NCI-H1092 (cell line): ENCODE measurements at places on chromosomes 16 and 17.

GRCh38 chr17:67082107-67082506 is 37.8 kb downstream of the CACNG1 start:
- DNase-seq = no peak

- no peak for DNase-seq
Measured at GRCh38 chr17:7475764-7476422, 3.5 kb downstream of the ZBTB4 start.

DNA sequence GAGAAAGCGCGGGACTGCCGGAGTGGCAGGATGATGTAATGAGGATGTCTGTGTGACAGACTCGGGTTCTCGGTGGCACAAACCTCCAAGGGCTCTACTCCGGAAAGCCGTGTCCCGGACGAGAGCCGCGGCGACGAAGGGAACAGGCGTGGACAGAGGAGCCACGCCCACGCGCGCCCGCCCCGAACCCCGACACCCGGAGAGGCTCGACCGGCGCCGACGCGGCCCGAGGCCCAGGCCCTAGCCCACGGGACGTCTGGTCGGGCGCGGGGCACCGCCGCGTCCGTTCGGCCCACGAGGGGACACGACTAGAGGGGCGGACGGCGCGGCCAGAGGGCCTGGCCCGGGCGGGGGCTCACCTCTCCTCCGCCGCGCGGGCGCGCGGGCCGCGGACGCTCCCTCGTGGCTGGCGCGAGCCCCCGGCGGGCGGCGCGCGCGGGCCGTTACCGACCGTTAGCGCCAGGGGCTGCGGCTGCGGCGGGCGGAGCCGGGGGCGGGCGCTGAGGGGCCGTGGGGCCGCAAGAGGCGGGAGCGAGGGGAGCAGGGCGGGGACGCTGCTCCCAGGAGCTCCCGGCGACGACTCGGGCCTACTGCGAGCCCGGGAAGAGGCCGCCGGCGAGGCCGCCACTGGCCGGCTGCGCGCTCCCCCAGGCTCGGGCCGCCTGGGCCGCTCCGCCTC is 2.1 kb upstream of the IRX5 start:
- DNase-seq = peak; percentile 40

DNA sequence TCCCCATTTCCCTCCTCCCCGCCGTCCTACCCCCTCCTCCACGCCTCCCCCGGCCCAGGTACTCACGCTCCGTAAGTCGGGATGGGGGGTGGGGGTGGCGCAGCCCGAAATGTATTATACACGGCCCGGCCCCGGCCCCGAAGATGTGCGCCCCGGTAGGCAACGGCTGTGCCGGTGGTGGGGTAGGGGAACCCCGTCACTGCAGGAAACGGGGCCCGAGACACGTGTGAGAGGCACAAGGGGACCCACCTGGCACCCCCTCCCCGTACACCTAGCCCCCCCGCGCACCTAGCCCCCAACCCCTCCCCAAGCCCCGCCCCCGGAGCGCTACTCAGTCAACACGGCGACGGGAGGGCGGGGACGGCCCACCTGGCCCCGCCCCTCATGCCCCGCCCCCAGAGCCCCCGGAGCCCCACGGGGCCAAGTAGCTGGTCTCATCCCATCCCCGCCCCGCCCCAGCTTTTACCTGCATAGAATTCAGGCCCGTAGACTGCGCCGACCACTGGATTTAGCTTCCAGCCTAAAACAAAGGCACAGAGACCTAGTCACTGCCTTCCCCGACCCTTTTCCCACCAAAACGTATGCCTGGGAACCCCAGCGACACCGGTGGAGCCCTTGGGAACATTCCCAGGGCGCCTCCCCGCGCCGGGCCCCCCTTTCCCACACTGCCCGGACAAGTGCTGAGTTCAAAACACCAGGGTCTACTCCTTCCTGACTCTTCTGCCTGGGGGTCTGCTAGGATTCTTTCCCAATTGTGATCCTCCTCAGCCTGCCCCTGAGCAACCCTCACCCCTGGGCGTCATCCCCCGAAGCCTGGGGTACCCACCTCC is 22.8 kb downstream of the ENGASE start:
- no peak for DNase-seq

DNA sequence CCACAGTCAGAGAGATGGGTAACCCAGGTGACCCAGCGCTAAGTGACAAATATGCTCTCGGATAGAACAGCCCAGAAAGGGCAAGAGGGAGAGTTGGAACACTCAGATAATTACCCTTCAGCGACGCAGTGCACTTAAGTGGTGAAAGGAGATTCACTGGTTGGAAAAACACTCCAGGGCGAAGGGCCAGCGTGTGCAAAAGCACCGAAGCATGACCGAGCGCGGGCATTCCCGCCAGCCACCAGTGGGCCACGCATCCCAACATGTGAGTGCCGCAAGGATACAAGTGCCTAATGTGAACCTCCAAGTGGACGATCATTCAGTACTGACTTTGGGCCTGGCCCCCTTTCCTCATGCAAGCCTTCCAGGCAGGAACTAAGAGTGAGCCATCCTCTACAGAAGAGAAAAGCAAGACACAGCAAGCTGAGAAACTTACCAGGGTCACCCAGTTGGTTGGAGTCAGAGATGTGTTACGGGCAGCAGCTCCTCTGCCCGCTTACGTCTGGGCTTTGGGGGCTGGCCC is 258.4 kb downstream of the C16orf95 start:
- peak; percentile 17 for DNase-seq

DNA sequence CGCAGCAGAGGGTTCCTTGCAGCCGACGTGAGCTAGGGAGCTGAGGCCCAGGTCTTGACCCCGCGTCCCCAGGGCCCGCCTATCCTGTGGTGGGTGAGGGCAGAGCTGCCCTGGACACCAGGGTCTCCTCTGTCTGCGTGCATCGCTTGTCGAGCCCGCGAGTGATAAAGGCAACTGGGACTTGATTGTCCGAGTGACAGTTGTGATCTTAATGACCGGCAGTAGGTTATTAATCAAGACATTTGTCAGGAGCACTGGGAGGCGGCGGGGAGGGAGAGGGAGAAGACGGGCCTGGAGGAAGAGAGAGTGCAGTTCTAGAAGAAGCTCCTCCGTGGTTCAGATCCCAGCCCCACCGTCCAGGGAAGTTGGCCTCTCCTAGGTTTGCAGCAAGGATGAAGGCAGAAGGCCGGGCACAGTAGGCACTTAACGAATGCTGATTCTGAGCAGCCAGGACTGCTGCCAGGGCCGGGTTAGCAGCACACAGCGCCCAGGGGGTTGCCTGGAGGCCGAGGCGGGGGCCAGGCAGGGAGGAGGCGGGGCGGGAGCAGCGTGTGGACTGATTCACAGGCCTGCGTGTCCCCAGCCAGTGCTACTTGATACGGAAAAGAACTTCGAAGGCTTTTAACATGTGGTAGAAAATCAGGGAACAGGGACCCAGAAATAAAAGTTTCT is 11.3 kb upstream of the GSE1 start:
- no peak for DNase-seq

DNA sequence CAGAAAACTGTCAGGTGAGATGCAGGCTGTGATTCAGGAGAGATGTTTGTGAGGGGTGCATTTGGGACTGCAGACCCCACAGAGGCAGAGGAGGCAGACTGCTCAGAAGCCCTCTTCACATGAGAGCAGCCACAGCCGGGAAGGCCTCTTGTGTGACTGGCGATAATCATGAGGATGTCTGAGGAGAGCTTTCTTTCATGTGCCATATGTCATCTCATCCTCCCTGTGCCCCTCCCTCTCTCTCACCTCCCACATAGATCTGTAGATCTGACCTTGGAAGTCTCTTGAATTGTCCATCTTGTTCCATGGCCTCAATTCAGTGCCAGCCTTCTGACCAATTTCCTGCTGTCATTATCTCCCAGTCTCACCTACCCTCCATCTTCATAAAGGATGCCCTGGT is 50.5 kb downstream of the EPN2 start:
- no peak for DNase-seq

- DNase-seq = no peak
Measured at GRCh38 chr17:29510953-29511352, 55.9 kb downstream of the ABHD15 start.

- no peak for DNase-seq
Measured at GRCh38 chr16:19644877-19645276, 73.2 kb downstream of the KNOP1 start.

- DNase-seq = no peak
Measured at GRCh38 chr16:65746941-65747340, 619.5 kb upstream of the CDH5 start.

DNA sequence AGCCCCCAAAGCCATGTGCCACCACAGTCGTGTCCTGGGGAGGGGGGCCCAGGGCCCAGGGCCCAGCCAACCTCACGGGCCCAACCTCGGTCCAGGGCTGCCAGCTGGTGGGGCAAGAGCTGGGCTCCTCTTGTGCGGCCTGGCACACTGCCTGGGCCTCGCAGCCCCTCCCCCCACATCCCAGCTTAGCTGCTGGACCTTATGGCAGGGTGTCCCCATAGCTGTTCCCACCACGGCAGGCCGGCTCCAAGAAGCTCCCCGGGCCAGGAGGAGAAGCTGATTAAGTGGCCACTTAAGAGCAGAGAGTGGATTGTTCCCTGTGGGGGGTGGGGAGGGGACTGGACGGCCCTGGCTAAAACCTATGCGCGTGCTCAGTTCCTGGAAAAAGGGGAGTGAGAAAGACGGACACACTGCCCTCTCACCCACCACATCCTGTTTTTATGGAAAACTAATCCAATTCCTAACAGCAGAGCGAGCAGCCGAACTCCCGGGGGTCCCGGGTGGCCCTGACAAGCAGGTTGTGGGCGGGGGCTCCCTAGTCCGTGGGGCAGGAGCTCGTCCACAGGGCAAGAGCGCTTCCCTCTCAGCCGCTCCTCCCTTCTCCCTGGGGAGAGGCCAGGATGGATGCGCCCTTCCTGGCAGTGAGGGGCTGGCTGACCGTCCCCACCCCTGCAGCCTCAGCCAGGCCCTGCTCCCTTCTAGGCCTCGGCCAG is 16.8 kb downstream of the PIEZO1 start:
- peak; percentile 45 for DNase-seq

DNA sequence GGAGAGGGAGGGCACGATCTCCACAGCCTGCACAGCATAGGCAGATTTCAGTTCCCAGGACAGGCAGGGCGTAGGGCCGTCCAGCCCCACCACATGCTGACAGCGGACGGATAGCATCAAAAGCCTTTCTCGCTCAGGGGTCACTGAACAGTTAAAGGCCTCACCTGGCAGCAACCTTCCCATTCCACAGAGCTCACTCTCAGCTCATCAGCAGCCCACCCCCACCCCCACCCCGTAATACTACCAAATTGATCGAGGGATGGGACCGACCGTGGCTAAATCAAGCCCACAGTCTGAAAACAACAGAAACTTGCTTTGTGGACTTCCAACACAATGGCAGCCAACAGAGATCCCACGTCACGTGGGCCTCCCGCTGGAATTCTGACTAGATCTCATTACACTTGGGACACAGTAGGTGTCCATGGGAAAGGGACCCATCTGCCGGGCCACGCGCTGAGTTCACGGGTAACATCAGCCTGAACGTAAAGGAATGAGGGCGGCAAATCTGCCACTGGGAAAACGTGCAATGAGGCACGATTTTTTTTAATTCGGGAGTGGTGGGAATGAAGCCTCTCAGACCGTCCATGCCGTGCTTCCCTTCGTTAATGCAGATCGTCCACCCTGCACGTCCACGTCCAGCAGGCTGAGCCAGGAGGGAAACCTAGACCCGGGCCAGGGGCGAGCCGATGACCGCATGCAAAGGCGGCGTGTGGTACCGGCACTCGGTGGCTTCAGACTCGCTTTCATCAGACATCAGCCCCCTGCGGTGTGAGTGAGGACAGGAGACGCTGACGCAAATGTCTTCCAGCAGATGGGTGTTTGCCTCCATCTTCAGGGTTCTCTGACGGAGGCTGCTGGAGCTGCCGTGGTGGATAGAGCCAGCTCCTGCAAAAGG is 92.1 kb downstream of the TBC1D16 start:
- DNase-seq = no peak

- no peak for DNase-seq
Measured at GRCh38 chr17:6159541-6160231, 89.5 kb downstream of the WSCD1 start.

DNA sequence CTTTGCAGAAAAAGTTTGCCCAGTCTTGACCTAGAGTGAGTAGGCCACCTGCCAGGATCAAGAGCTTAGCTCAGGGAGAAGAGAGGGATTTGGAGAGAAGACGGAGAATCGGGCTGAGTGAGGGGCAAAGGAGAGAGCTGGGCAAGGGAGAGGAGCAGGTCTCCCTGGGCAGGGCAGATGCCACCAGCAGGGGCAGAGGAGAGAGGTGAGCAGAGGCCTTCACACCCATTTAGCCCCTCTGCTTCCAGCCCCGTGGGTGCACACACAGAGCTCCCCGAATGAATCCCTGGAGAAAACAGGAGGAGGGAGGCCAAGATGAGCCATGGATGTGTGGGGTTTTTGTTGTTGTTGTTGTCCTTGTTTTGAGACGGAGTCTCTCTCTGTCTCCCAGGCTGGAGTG is 29.2 kb downstream of the TBX4 start:
- no peak for DNase-seq

DNA sequence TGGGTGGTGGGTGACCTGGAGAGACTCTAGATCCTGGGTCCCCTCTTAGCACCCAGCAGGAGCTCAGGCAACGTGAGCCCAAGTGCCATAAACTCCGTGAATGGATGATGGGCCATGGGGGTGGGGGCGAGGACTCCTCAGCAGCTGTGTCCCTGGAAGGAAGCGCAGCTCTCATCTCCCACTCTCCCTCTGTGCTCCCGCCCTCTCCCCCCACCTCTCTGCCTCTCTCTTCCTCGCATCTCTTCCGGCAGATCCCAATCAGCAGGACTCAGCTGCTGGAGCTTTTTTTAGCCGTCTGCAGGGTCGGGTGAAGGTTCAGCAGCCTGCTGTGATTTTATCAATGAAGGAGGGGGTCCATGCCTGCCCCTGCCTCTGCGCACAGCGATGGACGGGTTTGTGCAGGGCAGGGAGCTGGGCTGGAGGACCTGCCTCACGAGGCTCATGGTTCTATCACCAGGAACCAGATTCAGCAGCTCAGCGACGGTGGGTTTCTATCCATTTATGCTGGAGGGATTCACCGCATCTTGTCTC is 8.3 kb downstream of the CCR7 start:
- no peak for DNase-seq

DNA sequence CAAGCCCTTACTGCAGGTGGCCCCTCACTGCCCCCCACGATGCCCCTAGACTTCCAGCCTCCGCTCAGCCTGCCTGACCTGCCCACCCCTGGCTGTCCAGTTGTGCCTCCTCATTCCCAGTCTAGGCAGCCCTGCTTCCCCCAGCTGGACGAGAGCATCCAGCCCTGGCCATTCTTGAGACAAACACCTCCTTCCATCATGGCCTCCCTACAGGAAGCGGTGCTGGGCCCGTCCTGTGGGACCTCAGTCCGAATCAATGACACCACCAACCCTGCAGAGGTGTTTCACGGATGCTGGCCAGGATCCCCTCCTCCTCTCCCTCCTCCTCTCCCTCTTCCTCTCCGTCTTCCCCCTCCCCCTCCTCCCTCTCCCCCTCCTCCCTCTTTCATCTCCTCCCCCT is 28.3 kb downstream of the CCDC40 start:
- DNase-seq = no peak
